ENCODE measurements at places on chromosomes 12 and 14.
A peak's percentile ranks its signal among the peaks of the same experiment; 100 is the strongest.

- DNase-seq, result peak; percentile 75
Observed at GRCh38 chr12:124863416-124864325, at the start of gene SCARB1. Gene SCARB1 (minus strand): TSS chr12:124863864. CDS start chr12:124863720, 144 bp downstream.

- no peak for DNase-seq
Observed at GRCh38 chr14:79306546-79306945, 904.8 kb downstream of the DIO2 start.

GRCh38 chr14:70665448-70666360 lies 24.0 kb downstream of the TTC9 start:
- DNase-seq, result no peak

DNA sequence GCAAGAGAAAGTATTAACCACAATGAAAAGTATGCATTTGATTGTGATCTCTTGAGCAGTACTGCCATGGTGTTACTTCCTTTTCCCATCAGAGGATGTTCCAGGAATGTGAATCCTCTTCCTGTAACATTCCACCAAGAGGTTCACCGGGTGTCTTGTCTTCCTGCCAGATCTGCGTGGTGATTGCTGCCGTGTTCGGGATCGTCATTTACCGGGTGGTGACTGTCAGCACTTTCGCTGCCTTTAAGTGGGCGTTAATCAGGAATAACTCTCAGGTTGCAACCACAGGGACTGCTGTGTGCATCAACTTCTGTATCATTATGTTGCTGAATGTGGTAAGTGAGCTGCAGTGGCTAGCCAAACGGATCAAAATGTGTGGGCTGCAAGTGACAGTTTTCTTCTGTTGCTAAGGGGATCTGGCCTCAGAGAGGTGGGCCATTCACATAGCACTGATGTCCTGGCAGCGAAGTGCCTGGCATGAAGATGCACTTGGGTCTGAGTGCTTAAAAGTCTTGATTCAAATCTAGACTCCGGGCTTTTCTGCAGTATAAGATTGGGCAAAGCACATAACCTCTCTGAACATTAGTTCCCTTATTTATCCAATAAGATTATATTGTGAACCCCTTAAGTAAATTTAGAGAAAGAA lies 123.4 kb downstream of the SLC5A8 start:
- DNase-seq, result peak; percentile 58

DNA sequence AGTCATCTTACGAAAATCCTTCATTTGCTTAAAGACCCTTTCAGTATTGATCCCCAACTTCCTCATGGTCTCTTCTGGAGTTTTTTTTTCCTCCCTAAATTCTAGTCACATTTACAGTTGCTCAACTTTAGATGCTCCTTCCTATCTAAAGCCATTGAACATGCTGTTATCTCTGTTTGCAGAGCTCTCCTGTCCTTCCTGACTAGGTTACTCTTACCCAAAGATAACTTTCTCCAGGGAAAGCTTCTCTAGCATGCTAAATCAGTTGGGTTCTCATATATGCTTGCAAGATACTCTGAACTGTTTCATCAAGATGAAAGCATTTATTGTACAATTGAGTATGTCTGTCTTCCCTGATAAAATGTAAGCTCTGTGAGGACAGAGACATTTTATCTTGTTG lies 1.8 kb upstream of the RAB21 start:
- no peak for DNase-seq

DNA sequence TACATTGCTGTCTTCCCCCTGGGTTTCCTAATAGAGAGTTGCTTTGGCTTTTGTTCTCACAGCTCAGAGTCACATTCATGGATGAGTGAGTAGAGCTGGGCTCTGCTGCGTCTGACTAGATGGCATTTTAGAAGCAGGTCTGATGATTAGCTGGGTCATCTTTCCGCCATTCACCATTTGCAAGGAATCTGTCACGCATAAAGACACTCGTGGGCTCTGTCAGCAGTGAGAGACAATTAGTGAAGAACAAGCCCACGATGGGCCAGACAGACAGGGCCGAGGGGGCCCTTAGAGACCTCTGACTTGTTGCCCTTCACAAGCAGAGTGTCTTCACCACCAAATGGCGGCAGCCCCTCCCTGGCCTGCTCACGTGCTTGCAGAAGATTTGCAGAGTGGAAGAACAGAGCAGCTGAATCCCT lies 175.0 kb downstream of the CRADD start:
- DNase-seq, result no peak

DNA sequence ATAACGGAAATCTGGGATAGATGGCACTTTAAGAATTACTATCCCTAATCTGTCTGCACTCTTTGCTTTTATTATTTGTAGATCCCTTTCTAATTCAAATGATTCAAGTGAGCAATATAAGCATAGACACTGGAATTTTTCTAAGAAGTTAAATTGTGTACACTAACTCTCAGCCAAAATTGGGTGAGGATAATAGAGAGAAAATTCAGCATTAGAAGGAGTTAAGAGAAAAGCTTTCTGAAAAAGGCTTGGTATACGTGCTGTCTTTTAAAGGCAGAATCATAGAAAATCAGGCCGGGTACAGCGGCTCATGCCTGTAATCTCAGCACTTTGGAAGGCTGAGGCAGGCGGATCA lies 57.1 kb upstream of the CRACR2A start:
- DNase-seq, result no peak

GRCh38 chr12:107779077-107779831 lies 4.8 kb downstream of the ASCL4 start:
- DNase-seq, result no peak

DNA sequence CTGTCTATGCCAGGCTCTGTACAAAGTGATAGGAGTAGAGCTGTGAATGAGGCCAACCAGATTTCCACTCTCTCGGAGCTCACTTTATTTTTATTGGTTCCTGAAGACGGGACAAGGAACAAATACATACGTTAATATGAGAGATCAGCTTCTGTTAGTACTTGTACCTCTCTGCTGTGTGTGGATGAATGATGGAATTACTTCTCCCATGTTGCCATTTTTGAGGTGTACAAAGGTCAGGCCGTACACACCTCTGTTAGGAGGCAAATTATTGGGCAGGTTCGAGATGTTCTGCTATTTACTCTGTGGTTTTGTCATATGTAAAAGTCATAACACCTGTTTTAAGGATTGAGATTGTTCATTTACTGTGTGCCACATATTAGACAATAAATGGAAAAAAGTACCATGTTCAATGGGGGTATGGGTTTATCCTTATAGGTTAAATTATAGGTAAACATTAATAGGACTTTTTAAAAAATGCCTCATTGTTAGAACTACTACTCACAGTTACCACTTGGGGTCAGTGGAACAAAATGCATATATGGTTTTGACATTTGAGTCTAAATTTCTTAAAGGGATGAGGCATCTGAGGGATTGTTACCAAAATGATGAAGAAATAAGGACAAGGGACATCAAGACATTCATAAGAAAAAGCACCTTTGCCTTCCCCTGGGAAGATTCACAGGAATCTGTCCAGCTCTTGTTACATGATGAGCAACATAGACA lies 26.9 kb downstream of the WBP11 start:
- peak; percentile 60 for DNase-seq

GRCh38 chr12:116236976-116237375 lies 40.5 kb downstream of the MED13L start:
- DNase-seq, result no peak

DNA sequence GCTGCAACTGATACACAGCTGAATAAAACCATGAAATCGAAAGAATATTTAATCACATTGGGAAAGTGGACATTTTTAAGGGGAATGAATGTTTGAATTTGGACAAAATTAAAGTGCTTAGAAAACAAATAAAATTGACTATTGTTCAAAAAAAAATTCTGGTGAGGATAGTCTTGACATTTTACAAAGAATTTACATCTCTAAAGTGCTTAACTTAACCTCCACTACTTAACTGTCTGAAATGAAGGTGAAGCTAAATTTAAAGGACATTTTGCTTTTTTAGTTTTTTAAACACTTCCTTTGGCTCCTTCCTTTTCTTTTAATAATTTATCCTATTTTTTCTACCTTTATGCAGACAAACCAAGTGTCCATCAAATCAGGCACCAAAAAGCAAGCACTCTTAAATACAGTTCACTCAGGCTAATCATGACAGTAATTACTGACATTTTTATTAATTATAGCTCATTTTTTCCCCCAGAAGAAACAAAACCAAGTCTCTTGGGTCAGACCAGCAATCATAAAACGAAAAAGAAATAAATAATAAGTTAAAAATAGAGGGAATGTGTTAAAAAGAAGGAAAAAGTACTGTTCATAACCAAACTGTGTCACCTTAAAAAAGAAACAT lies 5.7 kb upstream of the CCND2 start:
- DNase-seq, result no peak

- DNase-seq, result no peak
Observed at GRCh38 chr12:94553875-94554274, 94.2 kb upstream of the CEP83 start.

- DNase-seq, result no peak
Observed at GRCh38 chr12:117032593-117033381, 66.4 kb downstream of the TESC start.

DNA sequence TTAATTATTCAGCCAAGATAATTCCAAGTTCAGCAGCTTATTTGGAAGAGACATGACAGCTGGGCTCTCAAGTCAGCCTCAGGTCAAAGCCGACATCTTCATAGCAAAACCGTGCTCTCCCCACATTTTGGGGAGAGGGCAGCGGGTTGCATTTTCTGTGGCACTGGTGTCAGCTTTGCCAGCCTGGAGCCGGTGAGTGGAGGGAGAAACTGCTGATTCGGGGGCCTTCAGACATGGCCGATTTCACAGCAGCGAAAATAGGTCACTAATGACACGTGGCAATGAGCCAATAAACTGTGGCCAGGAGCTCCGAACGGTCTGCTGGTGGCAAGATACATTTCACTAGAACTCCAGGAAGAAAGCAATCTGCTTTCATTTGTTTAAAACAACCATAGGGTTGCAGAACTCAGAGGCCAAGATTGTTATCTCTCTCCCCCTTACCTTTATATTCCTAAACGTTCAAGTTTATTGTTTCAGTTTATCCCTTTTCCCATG lies 173.2 kb downstream of the CAND1 start:
- DNase-seq, result no peak

DNA sequence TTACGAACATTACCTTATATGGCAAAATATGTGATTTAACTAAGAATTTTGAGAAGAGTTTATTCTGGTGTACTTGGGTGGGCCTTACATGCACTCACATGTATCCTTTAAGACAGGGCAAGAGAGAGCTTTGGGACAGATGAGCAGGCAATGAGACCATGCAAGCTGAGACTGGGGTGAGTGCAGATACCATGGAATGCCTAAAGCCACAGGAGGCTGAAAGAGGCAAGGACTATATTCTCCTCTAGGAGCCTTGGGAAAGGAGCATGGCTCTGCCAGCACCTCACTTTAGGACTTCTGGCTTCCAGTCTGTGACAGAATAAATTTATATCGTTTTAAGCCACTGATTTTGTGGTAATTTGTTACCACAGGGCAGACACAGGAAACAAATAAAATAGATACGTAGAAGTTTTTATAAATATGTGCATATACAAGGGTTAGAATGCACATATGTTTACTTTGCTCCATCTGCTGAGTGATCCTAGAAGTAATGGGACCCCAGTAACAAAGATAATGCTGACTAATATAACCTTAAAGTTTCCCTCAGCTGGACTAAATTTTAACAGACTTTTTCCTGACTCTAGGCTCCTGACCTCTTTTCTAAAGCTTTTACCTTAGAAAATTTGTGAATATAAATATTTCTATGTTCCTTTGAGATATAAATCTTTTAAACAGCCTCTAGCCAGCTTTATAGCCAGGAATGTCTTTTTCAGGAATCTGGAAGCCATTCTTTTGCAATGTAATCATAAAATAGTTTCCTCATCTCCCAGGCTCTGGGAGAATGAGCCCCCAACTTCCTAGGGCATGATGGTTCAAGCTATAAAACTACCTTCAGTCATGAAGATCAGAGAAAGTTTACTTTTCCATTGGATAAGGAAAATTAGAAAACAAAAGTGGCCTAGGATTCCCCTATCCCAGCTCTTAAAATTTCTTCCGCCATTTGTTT lies 216.8 kb downstream of the PPFIA2 start:
- no peak for DNase-seq

GRCh38 chr14:104442107-104442551 lies 137.4 kb upstream of the C14orf180 start:
- no peak for DNase-seq

GRCh38 chr14:57060276-57060955 lies 208.3 kb downstream of the EXOC5 start:
- DNase-seq, result no peak

GRCh38 chr14:95664066-95664465 lies 22.2 kb upstream of the TCL1B start:
- no peak for DNase-seq

- DNase-seq, result no peak
Observed at GRCh38 chr14:47438650-47439140, 236.7 kb downstream of the MDGA2 start.

DNA sequence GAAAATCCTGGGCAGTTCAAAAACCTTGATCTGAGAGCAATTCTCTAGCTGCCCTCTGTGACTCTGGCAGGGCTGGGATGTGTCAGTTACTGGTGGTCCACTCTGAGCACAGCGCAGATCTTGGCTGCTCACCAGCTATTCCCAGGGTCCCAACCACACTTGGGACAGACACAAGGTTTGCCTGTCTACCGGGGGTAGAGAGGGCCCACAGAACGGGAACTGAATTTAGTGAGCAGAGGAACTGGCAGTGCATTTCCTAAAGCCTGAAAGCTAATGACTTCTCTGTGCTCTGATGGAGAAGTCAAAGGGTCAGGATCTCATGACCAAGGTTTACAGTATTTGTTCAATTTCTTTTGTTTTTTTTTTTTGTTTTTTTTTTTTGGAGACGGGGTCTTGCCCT lies 2.6 kb downstream of the PDE6H start:
- DNase-seq, result no peak

DNA sequence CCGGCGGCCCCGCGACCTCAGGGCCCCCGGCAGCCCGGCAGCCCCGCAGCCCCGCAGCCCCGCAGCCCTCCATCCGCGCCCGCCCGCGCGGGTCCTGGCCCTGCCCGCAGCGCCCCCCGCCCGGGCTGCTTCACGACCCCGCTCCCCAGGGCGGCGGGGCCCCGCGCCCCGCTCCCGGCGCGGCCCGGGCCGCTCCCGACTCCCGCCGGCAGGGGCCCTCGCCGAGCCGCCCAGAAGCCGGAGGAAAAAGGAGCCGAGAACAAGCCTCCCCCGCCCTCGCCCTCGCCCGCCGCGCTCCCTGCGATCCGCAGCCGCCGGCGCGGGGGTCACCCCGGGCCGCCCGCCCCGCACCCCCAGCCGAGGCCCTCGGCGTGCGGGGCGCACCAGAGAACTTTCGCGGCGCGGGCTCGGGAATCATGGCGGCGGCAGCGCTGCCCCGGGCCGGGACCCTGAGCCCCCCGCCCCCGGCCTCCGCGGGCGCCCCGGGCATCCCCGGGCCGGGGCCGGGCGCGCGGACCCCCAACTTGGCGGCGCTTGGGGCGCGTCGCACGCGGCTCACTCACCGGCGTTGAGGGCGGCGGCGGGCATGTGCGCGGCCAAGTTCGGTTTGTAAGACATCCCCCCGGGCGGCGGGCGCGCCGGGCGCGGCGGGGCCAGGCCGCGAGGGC lies 521 bp downstream of the CDK2AP1 start:
- peak; percentile 64 for DNase-seq

- peak; percentile 56 for DNase-seq
Observed at GRCh38 chr12:124040291-124040690, 67.3 kb downstream of the ZNF664 start.

All from cardiac fibroblast (primary cell).